COR-L47 (cell line): ENCODE measurements at places on chromosomes 6 and 20.

GRCh38 chr6:149060985-149061760 lies 256.3 kb upstream of the TAB2 start:
- DNase-seq, result peak; percentile 72

- no peak for DNase-seq
Measured at GRCh38 chr20:48718786-48719578, 108.8 kb downstream of the PREX1 start.

GRCh38 chr6:111805511-111806164 lies 67.6 kb downstream of the FYN start:
- DNase-seq, result no peak

GRCh38 chr6:143125455-143125854 lies 64.8 kb downstream of the AIG1 start:
- no peak for DNase-seq

DNA sequence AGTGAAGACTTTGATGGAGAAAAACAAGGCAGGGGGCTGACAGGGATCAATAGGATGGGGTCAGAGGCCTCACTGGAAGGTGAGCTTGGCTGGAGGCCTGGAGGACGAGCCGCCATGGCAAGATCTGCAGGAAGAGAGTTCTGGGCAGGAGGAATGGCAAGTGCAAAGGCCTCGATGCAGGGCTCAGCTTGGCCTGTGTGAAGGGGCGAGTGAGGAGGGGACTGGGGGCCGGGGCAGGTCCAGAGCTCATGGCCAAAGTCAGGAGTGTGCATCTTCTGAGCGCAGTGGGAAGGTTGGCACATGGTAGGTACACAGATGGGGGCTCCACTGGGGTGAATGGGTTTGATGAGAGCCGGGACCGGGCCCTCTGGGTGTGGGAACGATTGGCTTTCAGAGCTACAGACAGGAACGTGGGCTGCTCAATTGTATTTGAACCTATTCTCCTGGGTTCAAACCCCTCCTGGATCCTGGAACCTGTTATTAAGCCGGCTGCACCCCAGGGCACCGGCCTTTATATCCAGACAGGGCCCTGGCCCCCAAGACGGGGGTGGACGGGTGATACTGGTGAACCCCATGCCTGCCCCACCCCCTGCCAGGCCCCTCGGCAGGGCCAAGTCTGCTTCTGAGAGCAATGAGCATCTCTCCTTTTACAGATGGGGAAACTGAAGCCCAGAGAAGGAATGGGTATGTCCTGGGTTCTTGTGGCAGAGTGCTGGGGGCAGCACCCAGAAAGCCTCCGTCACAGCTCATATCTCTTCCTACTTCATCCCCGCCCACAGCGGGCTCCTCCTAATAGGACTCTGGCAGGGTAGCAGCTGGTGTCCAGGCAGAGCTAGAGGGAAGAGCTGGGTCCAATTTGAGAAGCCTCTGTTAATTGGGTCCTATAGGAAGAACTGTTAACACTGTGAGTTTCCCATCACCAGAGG lies 106.1 kb downstream of the CEBPB start:
- DNase-seq, result no peak

DNA sequence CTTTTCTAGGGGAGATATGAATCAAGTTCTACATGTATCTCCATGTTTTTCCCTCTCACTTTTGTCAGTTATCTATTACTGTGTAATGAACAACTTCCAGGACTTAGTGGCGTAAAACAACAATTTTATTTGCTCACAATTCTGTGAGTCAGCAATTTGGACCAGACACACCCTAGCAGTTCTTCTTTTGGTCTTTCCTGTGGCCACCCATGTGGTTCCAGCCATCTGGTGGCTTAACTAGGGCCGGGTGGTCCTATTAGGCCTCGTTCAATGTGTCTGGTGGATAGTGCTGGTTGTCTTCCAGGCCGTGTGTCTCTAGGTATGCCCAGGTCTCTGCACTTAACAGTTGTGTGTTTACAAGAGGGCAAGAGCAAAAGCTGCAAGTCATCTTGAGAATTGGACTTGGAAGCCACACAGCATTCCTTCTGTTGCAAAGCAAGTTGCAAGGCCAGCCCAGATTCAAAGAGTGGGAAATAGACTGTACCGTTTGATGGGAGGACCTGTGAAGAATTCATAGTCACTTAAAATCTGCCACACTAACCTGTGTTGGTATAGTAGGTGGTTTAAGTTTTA lies 20.8 kb upstream of the SLC35D3 start:
- no peak for DNase-seq

DNA sequence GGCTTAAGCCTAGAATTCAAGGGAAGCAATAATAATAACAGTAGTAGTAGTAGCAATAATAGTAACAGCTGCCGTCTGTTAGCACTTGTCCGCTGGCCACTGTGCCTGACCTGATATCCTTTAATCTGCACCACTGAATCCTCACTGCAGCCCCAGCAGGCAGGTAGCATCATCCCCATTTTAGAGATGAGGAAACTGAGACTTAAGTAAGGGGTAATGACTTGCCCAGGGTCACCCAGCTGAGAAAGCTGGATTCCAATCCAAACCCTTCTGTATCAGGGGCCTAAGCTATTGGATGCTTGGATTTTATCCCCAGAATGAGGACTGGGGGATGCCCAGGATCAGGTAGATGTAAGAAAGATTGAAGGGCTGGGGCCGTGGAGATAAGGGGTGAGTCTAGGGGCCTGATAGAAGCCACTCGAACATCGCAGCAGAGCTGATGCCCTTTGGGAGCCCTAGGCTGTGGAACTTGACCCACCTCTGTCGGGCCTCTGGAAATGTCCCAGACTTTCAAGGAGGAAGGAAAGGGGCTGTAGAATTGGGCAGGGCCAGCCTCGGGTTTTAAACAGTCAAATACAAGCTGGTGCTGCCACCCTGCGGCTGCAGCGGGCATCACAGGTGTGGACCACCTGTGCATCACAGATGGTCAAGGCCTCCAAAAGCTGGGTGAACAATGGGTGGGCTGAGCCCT lies 102.1 kb upstream of the MYL9 start:
- peak; percentile 34 for DNase-seq

DNA sequence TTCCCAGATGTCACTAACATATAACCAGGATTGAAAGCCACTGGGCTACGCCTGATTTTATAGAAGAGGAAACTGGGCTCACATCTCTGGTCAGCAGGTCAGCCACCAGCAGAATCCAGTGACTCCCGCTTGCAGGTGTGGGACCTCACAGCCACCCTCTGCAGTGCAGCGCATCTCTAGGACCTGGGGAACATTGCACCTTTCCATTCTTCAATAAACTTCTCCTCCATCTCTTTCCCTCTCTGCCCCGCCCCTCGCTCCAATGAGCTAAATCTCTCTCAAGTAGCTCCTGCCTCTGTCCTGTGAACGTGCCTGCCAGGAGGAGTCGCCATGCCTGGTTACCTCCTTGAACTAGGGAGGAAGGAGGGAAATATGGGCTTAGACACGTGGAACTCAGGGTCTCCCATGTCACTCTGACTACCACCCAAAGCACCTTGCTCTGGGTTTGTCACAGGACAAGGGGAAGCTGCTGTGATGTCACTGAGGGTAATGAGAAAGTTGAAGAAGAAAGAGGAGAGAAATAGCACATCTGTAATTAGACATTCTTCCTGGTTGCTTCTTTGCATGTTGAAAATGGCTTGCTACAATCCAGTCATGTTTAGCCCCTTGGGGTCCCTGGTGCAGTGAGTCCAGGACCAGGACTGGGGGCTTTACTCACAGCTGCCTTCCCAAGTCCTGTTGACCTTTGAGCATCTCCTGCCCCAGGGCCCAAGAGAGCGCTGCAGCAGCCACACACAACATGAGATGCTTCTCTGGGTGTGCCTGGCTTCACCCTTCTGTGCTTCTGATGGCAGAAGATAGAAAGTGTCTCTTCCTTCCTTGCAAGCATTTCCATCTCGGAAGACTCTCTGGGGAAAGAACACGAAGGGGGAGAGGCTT lies 469.4 kb downstream of the PREX1 start:
- no peak for DNase-seq

- no peak for DNase-seq
Measured at GRCh38 chr6:137764464-137764863, 102.6 kb upstream of the TNFAIP3 start.

GRCh38 chr6:124903797-124904196 lies 58.4 kb upstream of the RNF217 start:
- no peak for DNase-seq

DNA sequence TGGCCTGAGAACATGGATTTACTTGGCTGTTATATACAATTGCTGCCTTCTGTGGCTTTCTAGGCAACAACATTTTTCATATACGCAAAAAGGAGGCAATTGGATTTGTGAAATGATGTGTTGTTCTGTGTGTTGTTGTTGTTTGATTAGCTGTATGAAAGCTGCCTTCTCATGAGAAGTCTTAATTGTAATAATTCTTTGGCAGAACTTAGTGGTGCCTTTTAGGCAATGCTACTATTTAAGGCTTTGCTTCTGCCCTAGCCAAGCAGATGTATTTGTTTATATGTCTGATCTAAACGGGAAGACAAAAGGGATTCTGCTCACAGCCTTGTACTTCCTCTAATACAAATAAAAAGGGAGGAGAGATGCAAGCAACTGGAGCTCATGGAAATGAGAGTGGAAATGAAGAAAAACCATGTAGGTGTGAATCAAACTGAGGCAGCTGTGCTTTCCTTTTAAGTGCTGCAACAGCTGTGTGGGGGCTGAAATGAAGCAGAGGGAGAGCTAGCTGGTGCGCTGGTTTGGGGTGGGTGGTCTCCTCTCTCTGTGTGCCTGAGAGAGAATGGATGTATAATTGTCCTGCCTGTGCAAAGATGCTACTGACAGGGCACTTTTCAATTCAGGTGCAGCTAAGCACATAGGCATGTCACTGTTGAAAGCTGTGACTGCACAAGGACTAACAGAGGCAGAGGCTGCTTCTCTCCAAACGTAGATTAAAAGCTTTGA lies 386.9 kb upstream of the MAN1A1 start:
- DNase-seq, result no peak

DNA sequence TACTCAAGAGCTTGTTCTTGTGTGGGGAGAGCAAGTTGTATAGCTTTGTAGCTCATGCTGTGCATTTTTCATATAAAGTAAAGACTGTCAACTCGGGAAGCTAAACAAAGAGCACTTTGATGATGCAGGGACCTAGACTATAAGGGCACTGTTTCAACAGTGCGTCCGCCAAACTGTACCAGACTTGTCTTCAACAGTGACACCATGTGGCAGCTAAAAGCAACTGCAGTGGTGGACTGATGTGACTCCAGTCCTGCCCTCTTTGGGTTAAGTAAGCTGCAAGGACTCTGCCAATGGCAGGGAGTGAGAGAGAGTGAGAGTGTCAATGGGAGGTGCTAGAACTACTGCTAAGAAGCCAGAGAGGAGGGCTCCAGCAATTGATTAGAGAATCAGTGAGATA lies 48.1 kb upstream of the MC3R start:
- DNase-seq, result no peak

DNA sequence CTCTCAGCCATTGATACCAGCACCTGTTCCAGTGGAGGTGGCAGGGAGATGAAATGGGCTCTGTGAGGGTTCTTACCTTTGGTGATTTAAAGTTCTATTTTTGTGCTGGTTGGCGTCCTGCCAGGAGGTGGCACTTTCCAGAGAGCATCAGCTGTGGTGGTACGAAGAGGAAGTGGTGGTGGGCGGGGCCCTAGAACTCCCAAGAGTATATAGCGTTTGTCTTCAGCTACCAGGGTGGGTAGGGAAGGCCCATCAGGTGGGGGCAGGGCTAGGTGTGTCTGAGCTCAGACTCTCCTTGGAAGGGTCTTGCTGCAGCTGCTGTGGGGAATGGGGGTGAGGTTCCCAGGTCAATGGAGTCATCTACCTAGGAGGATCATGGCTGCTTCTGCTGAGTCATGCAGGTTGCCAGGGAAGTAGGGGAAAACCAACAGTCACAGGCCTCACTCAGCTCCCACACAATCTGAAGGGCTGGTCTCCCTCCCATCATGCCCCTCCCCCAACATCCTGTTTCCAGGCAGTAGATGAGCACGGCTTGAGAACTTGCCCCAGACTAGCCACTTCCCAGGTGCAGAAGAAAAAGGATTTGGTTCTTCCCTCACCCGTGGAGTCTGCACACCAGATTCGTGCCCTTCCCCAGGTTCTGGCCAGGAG lies 46.6 kb downstream of the MOXD1 start:
- no peak for DNase-seq

DNA sequence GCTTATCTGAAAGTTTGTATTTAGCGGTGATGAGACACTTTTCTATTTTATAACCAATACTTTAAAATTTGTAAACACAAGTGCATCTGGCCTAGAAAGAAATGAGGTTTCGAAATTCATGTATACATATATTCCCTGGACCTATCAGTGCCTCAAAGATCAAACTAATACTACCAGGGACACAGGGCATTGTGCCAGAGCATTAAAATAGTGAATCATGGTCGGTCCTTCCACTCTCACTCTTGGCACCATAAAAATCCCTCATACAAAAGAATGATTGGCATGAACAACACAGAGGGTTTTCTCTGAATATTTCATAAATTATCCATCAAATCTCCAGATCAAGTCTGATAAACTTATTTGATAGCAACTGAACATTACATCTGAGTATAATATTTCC lies 62.0 kb downstream of the MMUT start:
- no peak for DNase-seq

DNA sequence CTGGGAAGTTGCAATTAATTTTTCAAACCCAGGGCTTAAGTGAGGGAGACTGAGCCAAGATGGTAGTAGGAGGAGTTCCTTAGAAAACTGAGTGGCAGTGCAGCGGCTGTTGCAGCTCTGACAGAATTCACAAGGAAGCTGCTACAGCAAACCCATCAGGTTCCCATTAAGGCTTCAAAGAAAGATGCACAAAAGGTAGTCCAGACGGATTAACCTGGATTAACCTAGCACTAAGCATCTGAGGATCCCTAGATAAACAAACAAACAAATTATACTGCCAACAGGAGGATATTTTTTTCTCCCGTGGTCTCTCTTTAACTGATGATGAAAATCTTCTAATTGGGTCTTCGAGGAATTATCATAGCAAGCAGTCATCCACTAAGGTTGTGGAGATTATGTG lies 5.2 kb downstream of the TENT5A start:
- no peak for DNase-seq

- DNase-seq, result no peak
Measured at GRCh38 chr6:3473773-3474172, 16.9 kb upstream of the SLC22A23 start.

GRCh38 chr6:34275128-34275804 lies 26.5 kb upstream of the SMIM29 start:
- no peak for DNase-seq
